ENCODE measurements at places on chromosomes 1 and 21.

DNA sequence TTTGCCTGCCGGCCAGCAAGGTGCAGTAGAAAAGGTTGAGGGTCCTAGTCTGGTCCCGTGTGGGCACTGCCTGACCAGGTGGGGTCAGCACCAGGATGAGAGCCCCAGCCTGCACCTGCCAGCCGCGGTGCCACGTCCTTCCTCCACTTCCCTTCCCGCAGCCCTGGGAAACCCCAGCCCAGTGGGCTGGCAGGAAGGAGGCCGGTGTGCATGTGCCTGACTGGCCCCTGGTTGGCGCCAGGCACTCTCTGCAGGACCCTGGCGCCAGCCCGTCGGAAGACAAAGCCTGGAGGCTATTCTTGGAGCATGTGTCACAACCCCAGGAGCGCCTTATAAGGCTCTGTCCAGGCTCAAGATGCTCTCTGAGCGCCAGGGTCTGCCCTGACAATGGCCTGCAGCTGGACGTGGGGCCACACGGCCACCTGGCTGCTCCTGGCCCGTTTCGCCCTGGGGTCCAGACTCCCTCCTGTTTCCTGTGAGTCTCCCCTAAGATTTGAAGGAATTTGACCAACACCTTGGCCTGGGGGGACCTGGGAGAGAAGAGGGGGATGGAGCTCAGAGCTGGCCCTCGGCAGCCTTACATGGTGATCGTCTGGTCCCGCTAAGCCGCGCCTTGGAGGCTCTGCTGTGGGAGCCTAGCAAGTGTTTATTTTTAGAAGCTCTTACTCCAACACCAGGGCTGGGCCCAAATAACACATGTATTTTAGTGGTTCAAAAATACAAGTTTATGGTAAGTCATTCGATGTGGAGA, 31.9 kb upstream of the POFUT2 start:
- no peak for DNase-seq

DNA sequence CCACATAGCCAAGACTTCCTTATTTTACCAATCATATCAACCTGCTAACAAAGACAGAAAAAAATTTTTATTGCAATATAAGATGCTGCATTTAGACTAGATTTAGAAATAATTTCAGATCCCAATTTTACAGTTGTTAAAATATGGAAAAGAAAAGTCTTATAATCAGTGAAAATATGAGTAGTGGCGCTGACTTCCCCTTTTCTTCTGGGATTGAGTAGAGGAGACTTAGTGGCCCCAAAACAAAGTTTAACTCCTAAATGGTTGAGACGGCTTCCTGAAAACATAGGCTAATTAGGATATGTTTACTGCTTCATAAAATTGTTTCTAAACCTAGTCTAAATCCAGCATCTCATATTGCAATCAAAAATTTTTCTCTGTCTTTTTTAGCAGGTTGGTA, 68.4 kb downstream of the RAB3GAP2 start:
- no peak for DNase-seq

DNA sequence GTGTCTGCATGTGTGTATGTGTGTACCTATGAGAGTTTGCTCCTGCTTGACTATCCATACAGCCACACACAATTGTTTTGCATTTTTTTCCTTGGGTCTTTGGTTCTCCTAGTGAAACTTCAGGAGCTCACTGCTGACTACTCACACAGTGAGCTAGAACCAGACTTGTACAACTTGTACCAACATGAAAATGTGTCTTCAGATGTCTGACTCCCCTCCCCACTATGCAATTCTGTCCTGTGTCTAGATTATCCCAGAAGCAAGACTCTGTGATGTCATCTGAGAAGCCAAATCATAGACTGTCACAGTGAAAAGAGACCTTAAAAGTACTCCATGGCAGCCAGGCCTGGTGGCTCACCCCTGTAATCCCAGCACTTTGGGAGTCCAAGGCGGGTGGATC, 49.7 kb downstream of the ELAVL4 start:
- DNase-seq: no peak

DNA sequence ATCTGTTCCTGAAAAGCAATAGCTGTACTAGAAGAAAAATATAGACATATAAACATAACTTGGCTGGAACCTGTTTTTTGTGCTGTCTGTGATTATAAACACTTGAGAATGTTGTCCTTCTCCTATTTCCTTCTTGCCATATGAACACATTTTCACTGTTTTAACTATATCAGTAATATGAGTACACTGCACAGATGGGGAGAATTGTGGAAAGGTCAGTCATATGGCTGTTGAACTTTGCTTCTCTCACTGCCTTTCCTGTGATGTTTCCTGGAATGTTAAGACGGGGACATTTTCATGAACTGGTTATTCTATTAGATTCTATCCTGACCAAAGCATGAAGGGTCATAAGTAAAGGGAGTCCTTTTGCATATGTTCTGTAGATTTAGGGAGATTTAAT, 24.9 kb downstream of the HMCN1 start:
- no peak for DNase-seq

DNA sequence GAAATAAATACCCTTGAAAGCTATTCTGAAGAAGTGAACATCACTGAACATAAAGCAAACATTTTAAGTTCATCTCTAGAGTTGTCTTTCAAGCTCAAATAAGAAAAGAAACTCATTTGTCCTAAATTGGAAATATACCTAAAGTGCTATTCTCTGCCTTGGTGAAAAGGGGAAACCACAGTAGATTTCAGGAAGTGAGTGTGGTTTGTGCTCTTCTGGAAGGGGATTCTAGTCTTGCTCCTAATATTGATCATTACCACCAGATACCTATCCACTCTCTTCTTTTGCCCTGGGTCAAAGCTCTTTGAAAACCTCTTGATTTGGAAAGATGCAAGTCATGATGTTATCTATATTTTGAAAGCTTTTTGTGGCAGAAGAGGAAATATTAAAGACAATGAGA, 798.1 kb downstream of the ADGRL2 start:
- DNase-seq: no peak

DNA sequence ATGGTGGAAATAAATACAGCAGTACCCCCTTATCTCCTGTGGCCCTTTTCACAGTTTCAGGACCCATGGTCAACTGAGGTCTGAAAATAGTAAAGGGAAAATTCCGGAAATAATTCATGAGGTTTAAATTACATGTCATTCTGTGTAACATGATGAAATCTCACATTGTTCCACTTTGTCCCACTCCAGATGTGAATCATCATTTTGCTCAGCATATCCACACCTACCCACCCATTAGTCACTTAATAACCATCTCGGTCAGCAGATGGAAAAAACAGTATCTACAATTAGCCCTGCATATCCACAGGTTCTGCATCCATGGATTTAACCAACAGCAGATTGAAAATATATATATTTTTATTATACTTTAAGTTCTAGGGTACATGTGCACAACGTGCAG, 86.9 kb upstream of the GORAB start:
- no peak for DNase-seq

GRCh38 chr1:225544924-225545323, 108.0 kb downstream of the ENAH start:
- DNase-seq: no peak

GRCh38 chr21:20207335-20207734, 790.9 kb upstream of the NCAM2 start:
- DNase-seq: no peak

DNA sequence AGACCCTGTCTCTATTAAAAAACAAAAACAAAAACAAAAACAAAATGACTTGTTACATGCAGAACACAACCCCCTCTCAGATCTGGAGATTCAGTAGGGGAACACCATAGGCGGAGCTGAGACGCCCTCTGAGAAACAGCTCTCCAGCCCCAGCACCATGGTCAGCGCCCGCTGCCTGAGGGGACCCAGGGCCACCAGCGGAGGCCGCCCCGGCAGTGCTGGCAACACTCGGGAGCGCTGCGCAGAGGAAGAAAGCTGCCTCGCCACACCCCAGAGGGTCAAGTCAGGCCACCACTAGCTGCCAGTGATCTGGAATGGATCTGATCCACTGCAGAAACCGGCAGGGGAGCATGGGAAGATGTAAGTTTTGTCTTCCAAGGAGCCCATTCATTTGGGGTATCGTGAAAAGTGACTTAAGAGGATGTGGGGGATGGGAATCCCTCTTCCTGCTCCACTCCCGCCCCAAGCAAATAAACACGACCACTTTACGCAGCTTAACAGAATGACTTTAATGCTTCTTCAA, 3.1 kb downstream of the ACTA1 start:
- DNase-seq: no peak

DNA sequence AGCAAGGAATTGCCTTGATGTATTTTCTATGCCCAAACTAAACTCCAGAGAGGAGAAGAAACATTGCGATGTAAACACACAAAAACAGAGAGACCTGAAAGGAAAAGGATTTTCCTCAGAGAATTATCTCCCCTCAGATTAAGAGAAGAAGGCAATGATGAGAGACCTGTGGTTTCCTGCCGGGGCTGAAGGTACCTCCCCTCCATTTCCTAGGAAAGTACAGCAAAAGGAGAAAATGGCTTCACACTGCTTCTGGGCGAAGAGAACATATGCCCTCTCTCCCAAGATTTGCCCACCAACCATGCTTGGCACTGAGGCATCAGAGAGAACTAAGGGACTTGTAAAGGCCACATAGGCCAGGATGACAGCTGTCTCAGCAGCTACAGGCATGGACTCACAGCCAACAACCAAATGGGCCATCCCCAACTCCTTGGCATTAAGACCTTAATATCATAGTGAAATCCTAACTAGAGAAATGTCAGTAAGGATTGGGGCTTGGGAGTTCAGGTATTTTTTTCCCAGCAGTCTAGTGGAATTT, 523.0 kb downstream of the PTPRC start:
- DNase-seq: no peak

All from Ammon's horn (tissue), 1 donor.